Activated B cell treated with CpG ODN at 0.5 μM for 24 hours (primary cell): ENCODE measurements at places on chromosomes 3 and 15. TPM values are rescaled to one million over a fixed set of nuclear protein-coding genes. Genes with fewer than 3 reads are reported as not detected.

DNA sequence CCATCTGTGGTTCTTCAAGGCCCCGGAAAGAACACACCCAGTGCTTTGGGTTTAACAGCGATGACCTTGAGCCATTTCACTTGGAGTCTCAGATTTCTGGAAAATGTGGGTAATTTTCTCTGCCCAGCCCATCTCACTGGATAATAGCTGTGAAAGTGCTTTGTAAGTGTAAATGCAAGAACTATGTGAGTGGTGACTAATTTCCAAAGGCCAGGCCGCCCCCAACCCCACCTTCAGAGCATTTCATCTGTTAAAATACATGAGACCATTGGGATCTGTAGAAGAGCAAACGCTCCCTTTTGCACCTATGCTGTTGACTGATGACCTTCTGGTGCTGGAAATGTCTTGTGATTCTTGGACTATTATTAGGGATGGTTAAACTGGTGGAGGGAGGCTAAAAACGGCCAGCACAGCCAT lies 196.8 kb upstream of the LPP start:
- DNase-seq = no peak

Gene BCL6
- 100 and 112 TPM in 2 replicates for total RNA-seq

GRCh38 chr15:88918738-88919137 lies 5.6 kb upstream of the MFGE8 start:
- no peak for DNase-seq

Gene SLC12A1
- not detected in 2 replicates for total RNA-seq

Gene GOLGA6A
- not detected in 2 replicates for total RNA-seq
